Renal cortical epithelial cell (primary cell): ENCODE measurements at places on chromosomes 4 and X.

DNA sequence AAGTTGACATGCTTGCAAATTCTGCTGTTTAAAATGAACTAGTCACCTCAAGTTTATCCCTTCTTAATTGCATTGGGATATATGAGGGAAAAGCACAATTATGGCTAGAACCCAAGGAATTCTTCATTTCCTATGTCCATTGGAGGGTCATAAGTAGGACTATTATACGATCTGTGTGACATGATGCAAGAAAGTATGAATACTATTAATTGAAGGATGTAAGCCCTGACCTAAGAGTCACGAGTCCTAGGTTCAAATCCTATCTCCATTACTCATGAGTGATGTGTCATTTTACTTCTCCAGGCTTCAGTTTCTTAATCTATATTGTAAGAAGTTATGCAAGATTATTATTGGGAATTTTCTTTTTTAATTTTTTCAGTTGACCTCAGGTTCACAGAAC is 542.9 kb upstream of the GRIA3 start:
- DNase-seq: no peak

- peak; percentile 77 for DNase-seq
Measured at GRCh38 chr4:8394061-8394519, 46.4 kb downstream of the ACOX3 start.

GRCh38 chr4:108393890-108394472 is 225.2 kb upstream of the LEF1 start:
- peak; percentile 35 for DNase-seq

GRCh38 chrX:4243759-4244158 is 530.3 kb upstream of the PRKX start:
- no peak for DNase-seq

DNA sequence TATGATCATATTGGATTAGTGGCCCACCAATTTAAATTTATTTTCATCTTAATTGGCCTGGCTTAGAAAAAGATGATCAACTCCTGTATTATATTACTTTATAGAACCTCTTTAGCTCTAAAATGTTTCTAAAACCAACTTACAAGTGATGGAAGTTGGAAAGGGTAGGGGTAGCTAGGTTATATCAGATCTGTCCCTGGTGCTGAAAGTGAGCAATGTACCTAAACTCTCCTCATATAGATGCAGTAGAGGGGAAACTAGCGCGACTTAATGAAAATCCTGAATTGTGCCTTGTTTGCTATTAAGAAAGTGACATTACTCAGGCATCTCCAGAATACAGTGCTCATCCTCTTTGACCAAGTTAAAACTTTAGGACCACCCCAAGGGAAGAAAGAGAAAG is 7.5 kb upstream of the PTCHD1 start:
- peak; percentile 10 for DNase-seq

DNA sequence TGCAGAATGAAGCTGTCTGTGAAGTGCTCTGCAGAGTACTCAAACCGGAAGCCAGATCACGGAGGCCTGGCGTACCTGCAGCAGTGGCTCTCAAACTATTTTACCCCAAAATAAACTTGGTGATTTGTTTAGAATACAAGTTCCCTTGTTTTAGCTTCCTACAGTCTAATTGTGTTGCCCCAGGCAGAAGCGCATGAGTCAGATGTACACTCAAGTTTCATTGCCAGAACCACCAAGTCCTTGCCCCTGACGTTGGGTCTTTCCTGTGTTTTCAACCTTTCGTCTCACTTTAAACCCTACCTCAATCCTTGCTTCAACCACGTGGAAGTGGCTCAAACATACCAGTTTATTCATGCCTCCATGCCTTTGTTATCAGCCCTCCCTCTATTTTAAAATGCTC is 66.2 kb upstream of the SLC7A11 start:
- DNase-seq: peak; percentile 95

GRCh38 chr4:94410678-94411206 is 41.0 kb upstream of the PDLIM5 start:
- peak; percentile 98 for DNase-seq

- no peak for DNase-seq
Measured at GRCh38 chr4:15390494-15390893, 37.3 kb upstream of the C1QTNF7 start.

- peak; percentile 93 for DNase-seq
Measured at GRCh38 chr4:54085284-54085683, 14.7 kb upstream of the GSX2 start.

- peak; percentile 74 for DNase-seq
Measured at GRCh38 chr4:87122252-87122651, 98.2 kb downstream of the KLHL8 start.

- peak; percentile 8 for DNase-seq
Measured at GRCh38 chr4:26962720-26963119, 102.1 kb downstream of the STIM2 start.

GRCh38 chr4:23654791-23655190 is 235.1 kb downstream of the PPARGC1A start:
- DNase-seq: peak; percentile 74

DNA sequence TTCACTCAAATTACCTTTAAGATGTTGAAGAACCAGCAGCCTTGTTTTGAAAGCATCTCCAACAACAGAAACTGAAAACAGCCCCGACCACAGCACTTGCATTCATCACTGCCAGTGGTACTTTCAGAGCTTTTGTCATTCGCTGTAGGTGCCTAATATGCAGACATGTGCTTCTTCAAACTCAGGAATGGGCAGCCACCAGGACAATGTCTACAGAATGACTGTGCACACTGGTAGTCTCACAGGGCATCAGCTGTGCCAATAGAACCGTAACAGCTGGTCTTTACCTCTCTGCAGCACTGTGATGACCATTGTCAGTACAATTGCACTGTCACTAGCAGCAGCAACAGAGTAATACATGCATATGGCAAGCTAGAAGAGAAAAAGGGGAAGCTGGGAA is 1149.7 kb downstream of the STPG2 start:
- DNase-seq: no peak
